ENCODE measurements at places on chromosomes 16 and 17.

DNA sequence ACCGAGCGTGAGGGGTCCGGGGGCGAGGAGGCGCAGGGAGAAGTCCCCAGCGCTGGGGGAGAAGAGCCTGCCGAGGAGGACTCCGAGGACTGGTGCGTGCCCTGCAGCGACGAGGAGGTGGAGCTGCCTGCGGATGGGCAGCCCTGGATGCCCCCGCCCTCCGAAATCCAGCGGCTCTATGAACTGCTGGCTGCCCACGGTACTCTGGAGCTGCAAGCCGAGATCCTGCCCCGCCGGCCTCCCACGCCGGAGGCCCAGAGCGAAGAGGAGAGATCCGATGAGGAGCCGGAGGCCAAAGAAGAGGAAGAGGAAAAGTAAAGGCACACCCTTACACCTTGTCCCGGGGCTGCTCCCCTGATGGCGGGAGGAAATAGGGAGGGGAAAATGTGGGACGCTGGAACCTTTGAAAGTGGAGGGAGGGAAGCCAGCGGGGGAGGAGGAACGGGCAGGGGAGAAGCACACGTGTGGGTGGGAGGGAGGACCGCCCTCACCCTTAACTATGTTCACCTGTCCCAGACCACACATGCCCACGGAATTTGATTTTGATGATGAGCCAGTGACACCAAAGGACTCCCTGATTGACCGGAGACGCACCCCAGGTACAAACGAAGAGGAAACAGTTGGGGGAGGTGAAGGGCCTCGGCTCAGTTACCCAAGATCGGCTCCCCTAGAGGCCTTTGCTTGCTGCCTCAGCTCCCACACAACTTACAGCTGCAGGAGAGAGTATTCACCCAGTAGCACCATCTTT, 916 bp downstream of the PAGR1 start:
- no peak for DNase-seq

DNA sequence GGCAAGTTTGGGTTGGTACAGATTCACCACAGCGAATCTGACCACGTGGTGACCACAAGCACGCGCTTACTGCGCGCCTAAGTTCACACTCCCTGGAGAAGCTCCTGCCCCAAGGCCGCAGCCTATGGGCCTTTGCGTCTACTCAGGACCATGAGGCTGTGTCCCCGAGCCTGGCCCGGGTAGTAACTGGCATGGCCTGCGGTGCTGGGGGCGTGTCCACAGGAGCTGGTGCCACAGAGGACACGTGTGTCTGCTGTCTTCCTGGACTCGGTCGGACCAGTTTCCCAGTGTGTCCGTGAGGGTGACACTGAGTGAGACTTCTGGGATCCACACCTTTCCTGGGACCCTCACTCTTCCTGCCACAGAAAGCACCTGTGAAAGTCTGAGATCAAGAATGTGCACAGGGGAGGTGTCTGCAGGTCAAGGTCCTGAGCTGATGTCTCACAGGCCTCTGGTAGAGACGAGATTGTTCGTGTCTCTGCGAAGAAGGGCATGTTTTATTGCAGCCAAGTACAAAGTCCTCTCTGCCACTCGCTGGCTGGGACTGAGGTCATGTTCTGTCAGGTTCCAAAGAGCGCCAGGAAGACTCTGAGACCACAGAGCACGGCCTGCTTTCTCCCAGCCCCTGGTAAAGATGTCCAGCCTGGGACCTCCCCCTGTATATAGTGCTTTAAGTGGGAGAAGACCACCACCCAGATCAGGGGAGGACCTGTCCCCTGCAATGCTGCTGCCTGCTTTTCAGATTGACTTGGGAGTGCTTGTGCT, 25.2 kb upstream of the CAPN15 start:
- DNase-seq: no peak

- no peak for DNase-seq
Observed at GRCh38 chr16:10637337-10638037, 57.1 kb upstream of the EMP2 start.

DNA sequence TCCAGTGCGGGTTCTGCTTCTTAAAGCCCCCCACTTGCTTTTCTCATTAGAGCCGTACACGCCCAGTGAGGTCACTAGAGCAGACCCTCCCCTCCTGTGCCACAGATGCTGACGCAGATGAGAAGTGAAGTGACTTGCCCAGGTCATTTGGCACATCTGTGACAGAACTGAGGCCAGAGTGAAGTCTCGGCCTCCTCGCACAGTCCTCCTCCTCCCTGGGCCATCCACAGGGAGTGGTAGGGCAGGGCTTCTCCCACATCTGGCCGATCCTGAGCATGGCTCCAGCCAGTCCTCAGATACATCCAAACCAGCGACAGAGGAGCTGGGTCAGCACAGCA, 15.3 kb upstream of the TBX2 start:
- DNase-seq: no peak

DNA sequence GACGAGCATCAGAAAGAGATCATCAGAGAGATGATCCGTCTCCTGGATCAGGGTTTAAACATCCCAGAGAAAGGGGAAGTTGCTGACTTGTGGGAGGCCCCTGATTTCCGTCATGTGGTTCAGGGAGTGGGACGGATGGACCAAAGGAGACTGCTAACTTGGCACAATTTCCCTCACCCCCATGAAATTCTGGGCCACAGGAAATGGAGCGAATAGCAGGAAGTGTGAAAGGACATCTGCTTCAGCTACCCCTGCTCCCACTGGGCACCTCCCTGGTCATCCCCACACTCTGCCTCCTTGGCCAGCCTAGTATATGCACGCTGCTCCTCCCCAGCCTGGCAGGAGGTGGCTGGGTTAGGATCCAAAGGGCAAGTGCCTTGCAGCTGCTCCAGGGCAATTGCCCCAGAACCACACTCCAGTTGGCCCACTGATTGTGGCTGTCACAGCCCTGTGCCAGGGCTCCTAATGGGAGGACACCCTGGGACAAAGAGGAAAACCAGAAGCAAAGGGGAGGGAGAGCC, 1.3 kb downstream of the ARRB2 start:
- DNase-seq: no peak

DNA sequence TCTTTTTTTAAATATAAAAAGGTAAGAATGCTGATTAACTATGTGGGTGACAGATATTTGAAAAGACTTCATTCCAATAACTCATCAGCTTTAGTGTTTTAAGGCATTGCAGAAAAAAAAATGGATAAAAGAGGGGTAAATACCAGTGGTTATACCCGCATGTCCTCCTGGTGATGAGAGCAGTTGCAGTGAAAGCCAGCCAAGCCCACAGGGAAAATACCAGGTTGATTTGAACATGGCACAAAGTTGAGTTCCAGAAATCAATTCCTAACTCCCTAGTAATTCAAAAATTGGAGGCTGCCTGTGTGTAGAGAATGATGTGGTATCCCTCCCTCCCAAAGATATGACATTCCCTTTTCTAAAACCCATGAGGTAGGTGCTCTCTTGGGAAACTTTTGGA, 453.2 kb upstream of the SOX9 start:
- no peak for DNase-seq

- DNase-seq: no peak
Observed at GRCh38 chr17:20997711-20998570, 44.9 kb downstream of the USP22 start.

GRCh38 chr17:74147966-74148365, 55.5 kb upstream of the RPL38 start:
- no peak for DNase-seq

Measured in stimulated activated CD4-positive, alpha-beta T cell treated with anti-CD3 and anti-CD28 coated beads, TNF-alpha, amount 100 ng/mL, for 48 hours (primary cell).